NCI-H1105 (cell line): ENCODE measurements at places on chromosomes 1 and 21.

- DNase-seq, result no peak
These were observed 2.9 kb downstream of the LHX8 start for GRCh38 chr1:75136921-75137641.

- peak; percentile 2 for DNase-seq
These were observed 283.8 kb downstream of the MRPL39 start for GRCh38 chr21:25323356-25323949.

- no peak for DNase-seq
These were observed 11.9 kb downstream of the PTP4A2 start for GRCh38 chr1:31926252-31926651.

- no peak for DNase-seq
These were observed 73.9 kb downstream of the KLHDC7A start for GRCh38 chr1:18554597-18554996.

DNA sequence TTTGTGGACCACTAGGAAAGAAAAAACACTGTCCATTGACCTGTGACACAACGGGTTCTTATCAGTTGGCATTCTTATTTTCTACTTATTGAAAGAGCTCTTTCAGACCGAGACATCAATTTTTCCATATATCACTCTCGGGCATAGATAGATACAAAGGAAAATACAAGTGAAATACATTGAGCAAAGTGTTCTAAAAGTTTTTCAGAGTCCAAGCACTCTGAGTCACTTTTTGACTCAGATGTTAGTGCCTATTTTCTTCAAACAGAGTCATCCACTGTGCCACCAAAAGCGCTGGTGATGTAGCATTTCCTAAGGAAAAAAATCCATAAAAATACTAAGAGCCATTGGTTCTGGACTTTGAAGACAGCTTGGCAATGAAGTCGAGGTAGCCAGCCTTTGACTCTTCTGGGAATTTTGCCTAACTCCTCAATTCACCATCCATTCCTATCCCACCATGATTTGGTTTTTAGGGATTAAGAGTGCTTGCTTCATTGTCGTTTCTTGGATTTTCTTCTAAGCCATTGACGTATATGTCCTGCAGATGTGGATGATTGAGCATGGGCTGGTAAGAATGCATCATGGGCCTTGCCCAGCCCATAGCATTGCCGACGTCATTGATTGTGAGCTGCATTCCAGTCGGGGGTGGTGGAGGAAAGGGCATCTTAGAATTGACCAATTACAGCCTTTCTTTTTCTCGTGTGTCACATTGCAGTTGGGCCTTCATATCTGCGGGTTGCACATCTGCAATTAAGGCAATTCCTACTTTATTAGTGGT is 10.6 kb downstream of the GALNT2 start:
- no peak for DNase-seq

- DNase-seq, result no peak
These were observed 3.7 kb downstream of the KAZN start for GRCh38 chr1:14602136-14602535.

GRCh38 chr21:38861989-38862683 is 56.4 kb downstream of the ETS2 start:
- DNase-seq, result no peak

GRCh38 chr1:174964972-174965361 is 34.8 kb upstream of the CACYBP start:
- no peak for DNase-seq

DNA sequence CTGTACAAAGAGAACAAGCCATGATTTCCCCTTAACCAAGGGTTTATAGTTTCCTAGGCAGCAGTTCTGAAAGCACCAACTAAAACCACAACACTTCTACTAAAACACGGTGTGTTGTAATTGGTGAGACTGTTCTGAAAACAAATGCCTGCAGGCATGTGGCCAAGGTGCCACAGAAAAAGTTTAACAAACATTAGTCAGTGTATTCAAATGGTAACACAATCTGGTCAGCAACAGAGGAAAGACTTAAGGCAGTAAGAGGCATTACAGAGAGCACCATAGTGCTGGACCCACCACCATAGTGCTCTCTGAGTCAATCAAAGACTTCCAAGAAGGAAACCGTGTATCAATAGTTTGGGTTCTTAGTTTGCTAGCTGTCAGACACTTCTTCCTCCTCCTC is 16.7 kb downstream of the SNIP1 start:
- DNase-seq, result no peak

GRCh38 chr21:16159971-16160350 is 430.2 kb downstream of the USP25 start:
- no peak for DNase-seq

DNA sequence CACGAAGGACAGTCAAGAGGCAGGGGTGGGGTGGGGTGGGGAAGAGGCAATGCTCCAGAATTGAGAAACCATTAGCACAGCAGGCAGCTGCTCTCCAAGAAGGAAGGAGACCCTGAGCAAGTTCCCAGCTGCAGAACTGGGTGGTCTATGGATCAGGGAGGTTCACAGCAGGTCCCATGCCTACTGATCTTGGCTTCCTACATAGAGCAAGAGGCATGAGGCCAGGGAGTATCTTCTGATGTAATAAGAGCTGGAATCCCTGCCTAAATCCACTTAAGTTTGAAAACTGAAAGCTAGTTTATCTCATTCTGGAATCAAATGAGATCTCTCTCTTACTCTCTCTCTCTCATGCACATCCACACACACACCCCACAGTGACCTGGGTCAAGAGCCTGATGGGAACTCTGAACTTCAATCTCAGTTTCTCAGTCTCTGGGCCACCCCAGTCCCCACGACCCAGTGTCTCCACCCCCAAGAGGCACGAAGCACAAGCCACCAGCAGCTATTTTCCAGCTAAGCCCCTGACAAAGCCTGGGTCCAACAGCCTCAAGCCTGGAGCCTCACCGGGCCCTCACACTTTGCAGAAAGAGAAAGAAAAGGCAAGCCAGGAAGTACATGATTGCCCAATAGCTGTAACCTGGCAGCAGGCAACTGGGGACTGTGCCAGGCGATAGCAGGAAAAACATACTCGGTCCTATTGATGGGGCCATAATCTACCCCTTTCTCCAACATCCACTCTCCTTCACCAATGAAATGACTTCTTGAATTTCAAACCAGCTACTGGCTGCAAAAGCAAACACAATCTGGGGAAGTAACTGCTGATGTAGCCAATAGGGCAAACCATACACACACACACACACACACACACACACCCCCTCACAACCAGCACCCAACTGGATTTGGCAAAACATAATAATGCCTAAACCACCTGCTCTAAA is 2.2 kb downstream of the NUAK2 start:
- peak; percentile 91 for DNase-seq

GRCh38 chr1:30684881-30685795 is 38.2 kb downstream of the MATN1 start:
- peak; percentile 8 for DNase-seq

- peak; percentile 70 for DNase-seq
These were observed 617 bp upstream of the ADGRL2 start for GRCh38 chr1:81799939-81800694.

GRCh38 chr1:11761988-11762406 is at the start of gene C1orf167:
TSS of gene C1orf167 (plus strand) at chr1:11762193. CDS start at chr1:11764401, 2,208 bp downstream.
- DNase-seq, result no peak

- DNase-seq, result no peak
These were observed 691.3 kb upstream of the CXADR start for GRCh38 chr21:16821588-16821987.

DNA sequence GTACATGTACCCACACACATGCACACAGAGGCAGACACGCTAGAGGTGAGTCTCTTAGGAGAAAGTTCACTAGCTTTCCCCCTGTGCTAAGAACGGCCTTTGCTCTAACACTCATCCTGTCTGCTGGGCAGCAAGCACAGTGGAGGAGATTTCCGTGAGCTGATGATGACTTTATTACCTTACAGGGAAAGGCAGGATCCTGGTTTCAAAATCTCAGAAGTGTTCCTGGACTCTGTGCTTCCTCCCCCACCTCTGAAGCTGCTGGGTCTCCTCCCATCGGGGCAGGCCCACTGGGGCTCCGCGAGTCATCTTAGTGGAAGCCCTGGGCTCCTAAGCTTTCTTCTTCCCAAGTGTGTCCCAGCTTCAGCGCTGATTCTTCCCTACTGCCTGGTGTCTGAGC is 2.7 kb downstream of the FAM3B start:
- no peak for DNase-seq

DNA sequence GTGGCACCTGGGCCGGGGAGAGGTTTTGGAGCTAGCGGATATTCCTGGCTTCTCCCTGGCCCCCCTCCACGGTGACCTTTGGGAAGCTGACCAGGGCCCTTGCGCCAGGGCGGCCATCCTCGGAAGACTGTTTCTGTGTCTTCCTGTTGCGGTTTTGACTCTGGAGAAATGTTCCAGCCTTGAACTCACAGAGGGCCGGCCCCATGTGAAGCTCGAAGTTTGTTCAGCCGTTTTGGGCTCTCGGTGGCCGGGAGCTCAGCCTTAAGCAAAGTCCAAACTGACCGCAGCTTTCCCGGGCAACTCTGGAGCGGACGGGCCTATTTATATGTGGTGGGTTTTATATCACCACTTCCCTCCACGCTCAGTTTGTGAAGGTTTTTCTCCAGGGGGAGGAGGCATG is 17.0 kb upstream of the WNT4 start:
- no peak for DNase-seq

DNA sequence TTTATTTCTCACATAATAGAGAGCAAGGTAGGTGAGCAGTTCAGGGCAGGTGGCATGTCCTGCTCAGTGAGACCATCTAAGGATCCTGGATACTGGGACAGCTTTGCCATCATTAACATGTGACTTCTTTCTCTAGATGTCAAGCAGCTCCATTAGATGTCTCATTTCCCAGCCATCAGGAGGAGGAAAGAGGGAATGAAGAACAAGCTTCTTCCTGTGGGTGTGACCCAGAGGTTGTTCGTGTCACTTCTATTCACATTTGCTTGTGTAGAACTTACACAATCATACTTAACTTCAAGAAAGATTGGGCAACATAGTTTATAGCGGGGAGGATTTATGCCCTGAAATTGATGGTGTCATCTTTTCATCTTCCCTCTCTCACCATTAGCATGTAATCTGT is 169.2 kb upstream of the B3GALT2 start:
- no peak for DNase-seq

DNA sequence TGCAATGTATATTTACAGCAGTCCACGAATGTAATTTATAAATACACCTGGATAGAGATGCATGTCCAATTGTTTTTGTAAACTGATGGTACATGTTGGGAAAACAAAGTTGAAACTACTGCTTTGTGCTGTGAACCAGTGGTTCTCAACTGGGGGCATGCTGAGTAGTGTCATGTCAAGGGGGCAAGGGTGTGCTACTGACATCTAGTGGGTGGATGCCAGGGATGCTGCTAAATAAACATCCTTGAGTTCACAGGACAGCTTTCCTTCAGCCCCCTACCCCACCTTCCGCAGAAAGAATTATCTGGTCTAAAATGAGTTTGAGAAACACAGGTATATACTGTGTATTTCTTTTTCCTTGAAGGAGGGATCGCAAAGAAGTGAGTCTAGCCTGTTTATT is 95.9 kb downstream of the RASAL2 start:
- peak; percentile 1 for DNase-seq

DNA sequence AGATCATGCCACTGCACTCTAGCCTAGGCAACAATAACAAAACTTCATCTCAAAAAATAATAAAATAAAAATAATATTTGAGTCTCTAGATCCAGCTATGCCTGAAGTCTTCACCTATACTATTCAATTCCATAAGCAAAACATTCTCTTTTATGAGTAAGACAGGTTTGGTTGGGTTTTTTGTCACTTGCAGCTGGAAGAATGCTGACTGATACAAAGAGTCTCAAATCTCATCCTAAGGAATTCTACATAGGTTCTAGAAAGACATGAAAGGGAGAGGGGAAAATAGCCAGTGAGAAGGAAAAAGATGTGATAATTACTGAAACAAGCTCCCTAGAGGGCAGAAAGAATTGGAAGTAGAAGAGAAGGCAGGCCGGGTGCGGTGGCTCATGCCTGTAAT is 30.4 kb upstream of the MED18 start:
- DNase-seq, result no peak

GRCh38 chr1:243726806-243727502 is 123.1 kb downstream of the AKT3 start:
- DNase-seq, result no peak

GRCh38 chr1:11523746-11524464 is 45.0 kb downstream of the DISP3 start:
- DNase-seq, result no peak

DNA sequence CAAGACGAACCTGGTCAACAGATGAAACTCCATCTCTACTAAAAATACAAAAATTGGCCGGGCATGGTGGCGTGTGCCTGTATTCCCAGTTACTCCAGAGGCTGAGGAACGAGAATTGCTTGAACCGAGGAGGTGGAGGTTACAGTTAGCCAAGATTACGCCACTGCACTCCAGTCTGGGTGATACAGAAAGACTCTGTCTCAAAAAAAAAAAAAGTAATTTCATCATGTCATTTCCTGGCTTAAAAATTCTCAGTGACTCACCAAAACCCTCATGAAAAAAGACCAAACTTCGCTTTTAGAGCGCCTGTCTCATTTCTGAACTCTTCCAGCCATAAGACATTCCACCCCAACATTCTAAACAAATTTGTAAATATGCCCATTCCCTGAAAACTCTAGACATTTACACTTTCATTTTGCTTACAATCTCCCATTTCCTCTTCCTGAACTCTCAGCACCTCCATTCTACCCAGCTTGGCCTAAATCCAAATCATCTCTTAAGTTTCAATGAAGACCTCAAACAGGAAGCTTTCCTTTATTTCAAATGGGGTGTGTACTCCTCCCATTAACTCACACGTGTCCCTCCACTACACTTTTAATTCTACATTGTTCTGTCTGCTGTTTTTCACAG is 50.5 kb upstream of the PRRC2C start:
- no peak for DNase-seq

- peak; percentile 26 for DNase-seq
These were observed 5.1 kb upstream of the C1orf162 start for GRCh38 chr1:111468717-111469100.

GRCh38 chr1:224730540-224730939 is 114.4 kb downstream of the CNIH3 start:
- no peak for DNase-seq

GRCh38 chr1:74396933-74397332 is 115.5 kb downstream of the LRRC53 start:
- no peak for DNase-seq

DNA sequence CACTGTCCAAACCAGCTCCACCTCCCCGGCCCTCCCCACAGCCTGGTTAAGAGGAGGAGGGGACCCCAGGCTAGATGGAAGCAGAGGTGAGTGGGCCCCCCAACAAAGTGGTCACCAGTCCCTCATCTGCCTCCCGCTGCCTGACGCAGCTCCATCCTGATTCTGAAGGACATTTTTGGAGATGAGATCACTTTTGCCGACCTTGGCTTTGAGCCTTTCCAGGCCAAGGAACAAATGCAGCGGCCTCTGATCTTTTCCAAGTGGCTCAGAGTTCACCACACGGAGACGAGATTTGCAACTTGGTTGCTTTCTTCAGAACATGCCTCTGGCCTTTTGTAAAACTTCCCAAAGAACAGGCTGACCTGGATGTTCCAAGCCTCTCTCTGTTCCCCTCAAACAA is 223.1 kb downstream of the NPHP4 start:
- no peak for DNase-seq

- DNase-seq, result no peak
These were observed 15.0 kb downstream of the SKI start for GRCh38 chr1:2242814-2243725.

GRCh38 chr1:152622803-152623202 is at the start of gene LCE3A:
TSS of gene LCE3A (minus strand) at chr1:152623103. CDS start at chr1:152623103, 0 bp downstream.
- no peak for DNase-seq

GRCh38 chr1:174877208-174877673 is 122.5 kb upstream of the CACYBP start:
- DNase-seq, result peak; percentile 63

- DNase-seq, result no peak
These were observed 158.2 kb downstream of the PBX1 start for GRCh38 chr1:164716992-164717703.

GRCh38 chr1:41850029-41850428 is 68.7 kb downstream of the HIVEP3 start:
- no peak for DNase-seq

- no peak for DNase-seq
These were observed 30.2 kb upstream of the SIM2 start for GRCh38 chr21:36668713-36669112.
